Lower leg skin (tissue), 4 donors: ENCODE measurements at places on chromosomes 5 and 9. TPM values are rescaled to one million over a fixed set of nuclear protein-coding genes. Genes with fewer than 3 reads are reported as not detected.
A peak's percentile ranks its signal among the peaks of the same experiment; 100 is the strongest.

DNA sequence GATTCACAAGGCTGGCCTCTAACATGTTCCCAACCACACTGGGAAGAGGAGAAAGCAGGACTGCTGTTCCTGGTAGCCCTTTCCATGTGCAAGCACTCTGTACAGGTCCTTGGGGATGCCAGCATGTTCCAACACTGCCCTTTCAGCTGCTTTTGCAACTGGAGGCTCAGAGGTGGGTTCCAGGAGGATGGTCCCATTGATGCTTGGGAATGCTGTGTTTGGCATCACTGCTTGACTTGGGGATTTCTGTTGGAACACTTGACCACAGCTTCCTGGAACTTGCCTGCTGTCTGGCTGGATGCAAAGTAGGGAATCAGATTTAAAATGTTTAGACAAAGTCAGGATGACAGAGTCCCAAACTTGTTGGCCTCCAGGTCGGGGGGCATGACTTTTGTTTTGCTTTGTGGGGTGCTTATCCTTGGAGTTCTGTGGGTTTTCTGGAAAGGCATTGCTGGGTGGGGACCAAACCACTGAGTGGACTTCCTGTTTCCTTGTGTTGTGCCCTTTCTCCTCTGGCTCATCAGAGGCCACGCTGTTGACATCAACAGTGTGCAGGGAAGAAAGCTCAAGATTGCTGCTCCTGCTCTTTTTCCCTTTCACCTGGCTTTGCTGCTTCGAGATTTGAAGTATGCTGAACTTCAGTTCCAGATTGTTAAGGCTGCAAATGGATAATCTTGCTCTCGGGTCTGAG lies 148.5 kb upstream of the RPS23 start:
- no peak for DNase-seq

The PTBP3 gene
- total RNA-seq: 201 TPM

The ZNF366 gene
- total RNA-seq: 0.51 TPM

DNA sequence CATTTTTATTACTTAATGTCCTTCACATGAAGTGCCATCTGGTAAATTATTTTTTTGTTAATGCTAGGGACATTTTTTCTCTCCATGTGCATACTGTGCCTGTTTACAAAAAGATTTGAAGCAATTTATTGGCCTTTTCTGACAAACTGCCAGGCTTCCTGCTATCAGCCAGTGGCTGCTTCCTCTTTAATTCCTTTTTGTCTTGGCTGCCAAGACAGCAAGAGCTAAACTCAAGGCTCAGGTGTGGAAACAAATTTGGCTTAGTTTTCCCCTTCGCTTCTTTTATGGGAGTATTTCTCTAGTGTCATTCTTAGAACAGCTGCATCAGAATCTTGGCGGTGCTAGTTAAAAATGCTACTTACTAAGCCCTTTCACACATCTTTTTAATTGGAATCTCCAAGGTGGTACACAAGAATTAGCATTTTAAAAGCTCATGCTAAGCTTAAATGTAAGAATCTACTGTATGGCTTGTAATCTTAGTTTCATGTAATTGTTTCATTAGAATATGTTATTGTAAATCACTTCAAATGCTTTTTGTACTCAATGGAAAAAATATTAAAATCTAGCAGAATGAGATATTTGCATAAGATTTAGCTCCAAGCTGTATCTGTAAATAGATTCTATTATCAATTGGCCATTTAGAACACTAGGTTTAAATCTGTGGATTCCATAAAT lies 134.2 kb upstream of the RASGRF2 start:
- DNase-seq: no peak

GRCh38 chr5:169350759-169351240 lies 49.9 kb upstream of the SLIT3 start:
- no peak for DNase-seq

GRCh38 chr9:98150164-98150563 lies 31.1 kb upstream of the TRIM14 start:
- no peak for DNase-seq

The LCNL1 gene
- total RNA-seq: not detected

GRCh38 chr5:153094333-153094732 lies 396.1 kb upstream of the GRIA1 start:
- no peak for DNase-seq

The PHF24 gene
- total RNA-seq: 2.1 TPM

The GZMA gene
- total RNA-seq: not detected

The LHX6 gene
- 4.4 TPM for total RNA-seq

The SPATA31D4 gene
- not detected for total RNA-seq

The FOXD4 gene
- total RNA-seq: 0.91 TPM

DNA sequence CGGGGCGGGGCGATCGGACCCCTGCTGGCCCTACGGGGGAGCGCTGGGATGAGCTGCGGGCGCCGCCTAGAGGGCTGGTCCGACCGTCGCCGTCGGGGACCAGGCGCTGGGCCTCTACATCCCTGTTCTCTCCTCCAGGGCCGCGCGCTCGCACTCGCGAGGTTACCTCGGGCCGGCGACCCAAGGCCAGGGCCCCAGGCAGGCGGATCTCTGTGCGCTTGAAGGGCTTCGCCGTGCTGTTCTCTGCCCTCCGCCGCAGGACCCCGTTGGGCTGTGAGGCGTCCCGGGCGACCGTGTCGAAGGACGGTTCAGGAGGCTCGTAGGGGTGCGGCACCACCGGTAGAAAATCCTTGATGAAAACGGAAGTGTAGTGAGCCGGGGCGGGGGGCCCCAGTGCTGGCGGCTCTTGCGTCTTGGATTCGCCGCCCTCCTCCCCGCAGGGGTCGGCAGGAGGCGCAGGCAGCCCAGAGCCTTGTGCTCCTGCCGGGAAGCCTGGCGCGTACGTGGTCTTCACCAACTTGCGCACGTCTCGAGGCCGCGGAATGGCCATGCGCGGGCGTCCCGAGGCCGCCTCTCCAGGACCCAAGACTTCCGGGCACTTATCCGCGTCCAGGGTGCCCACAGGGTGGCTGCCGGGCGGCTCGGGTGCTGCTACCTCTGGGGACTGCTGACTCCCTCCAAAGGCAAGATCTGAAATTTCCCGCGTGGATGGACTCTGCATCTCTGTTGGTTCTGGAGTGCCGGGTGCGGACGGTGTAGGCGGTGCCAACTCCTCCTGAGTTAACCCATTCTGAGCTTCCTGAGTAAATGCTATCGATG lies 2.0 kb downstream of the PROB1 start:
- no peak for DNase-seq

GRCh38 chr5:81044868-81045267 lies 84.7 kb downstream of the RASGRF2 start:
- DNase-seq: no peak

The PRRX2 gene
- total RNA-seq: 16.3 TPM

The B4GALT7 gene
- total RNA-seq: 16.8 TPM

The SYNPO gene
- 3.9 TPM for total RNA-seq

GRCh38 chr9:94108584-94108983 lies 24.3 kb downstream of the PTPDC1 start:
- no peak for DNase-seq

- DNase-seq: no peak
These were observed 29.9 kb downstream of the SHLD3 start for GRCh38 chr5:65654713-65655112.

- DNase-seq: no peak
These were observed 51.4 kb upstream of the NRARP start for GRCh38 chr9:137353223-137354152.

DNA sequence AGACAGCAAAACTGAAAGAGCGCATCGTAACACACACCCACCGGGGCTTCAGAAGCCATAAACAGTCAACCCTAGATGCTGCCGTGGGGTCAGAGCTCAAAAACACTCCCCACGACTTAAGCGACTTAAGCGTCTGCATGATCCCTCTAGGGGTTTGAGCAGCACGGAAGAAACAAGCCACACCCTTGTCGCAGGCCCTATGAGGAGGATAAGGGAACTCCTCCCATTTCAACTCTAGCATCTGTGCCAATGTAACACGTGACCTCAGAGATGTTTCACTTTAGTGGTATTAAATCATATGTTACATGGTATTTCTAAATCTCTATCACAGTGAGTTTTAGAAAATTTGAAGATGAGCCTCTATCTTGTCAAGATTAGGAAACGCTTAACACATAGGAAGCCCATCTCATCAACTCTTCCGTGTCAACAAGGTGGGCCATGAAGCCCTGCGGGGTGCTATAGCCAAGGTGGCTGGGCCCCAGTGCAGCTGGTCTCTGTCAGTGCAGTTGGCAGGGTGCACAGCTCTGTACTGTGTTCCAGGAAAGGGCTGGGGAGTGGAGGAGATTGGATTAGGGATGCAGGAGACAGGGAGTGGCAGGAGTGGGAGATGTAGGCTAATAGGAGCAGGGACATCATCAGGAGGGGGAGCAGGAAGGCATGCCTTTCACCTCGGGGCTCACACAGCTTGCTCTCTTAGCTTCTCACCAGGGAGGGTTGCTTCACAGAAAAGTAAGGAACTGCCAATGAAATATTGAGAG lies 33.1 kb downstream of the ZCCHC9 start:
- no peak for DNase-seq

- no peak for DNase-seq
These were observed 36.6 kb upstream of the VCAN start for GRCh38 chr5:83434946-83435345.

- no peak for DNase-seq
These were observed 67.4 kb upstream of the CCDC112 start for GRCh38 chr5:115363879-115364278.

The PAEP gene
- total RNA-seq: 0.89 TPM

The PCYOX1L gene
- total RNA-seq: 2.7 TPM

GRCh38 chr5:74643111-74643562 lies 2.6 kb upstream of the ENC1 start:
- no peak for DNase-seq

DNA sequence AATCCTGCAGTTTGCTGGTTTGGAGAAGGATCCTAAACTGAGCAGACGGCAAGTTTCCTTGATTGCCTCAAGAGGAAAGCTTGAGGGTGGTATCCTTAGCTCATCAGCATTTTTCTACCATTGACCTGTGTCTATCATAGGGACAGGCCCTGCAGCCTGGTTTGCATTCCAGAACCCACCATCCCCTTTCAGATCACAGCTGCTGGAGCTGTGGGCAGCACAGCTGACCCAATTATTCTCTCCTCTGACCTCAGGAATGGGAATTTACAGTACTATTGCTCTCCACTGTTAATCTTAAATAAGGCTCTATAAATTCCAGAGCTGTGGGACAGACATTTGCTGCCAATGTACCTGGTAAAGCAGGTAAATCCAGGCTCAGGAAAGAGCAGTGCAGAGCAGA lies 163.0 kb downstream of the SPOCK1 start:
- no peak for DNase-seq

- DNase-seq: no peak
These were observed 14.2 kb downstream of the KIAA1958 start for GRCh38 chr9:112500842-112501241.

The RAB24 gene
- total RNA-seq: 98.5 TPM

The PCDHGC3 gene
- 80.8 TPM for total RNA-seq

GRCh38 chr9:108130905-108131304 lies 641.3 kb upstream of the KLF4 start:
- DNase-seq: no peak

The FCN2 gene
- not detected for total RNA-seq

GRCh38 chr9:85516976-85517637 lies 224.6 kb downstream of the AGTPBP1 start:
- DNase-seq: peak; percentile 63

The ITGA1 gene
- 2.4 TPM for total RNA-seq

- DNase-seq: no peak
These were observed 31.5 kb upstream of the ZCCHC9 start for GRCh38 chr5:81269751-81270393.

GRCh38 chr5:7653046-7653445 lies 197.9 kb downstream of the CFAP90 start:
- DNase-seq: no peak

DNA sequence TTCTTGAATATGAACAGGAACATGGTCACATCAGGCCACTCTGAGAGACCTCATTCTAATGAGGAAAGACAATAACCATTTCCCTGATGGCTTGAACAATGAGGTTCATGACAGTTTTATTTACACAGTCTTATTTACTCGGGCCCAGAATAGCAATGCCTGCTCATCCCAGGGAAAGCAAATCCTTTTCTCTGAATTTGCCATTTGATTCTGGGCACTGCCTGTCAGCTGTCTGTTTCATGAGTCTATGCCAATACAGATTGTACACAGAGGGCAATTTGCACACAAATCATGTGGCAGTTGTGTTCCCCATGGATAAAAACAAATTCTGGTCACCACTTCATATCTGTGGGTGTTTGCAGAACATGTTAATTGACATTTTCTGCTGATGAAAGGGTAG lies 492.5 kb downstream of the ACTL7B start:
- no peak for DNase-seq

DNA sequence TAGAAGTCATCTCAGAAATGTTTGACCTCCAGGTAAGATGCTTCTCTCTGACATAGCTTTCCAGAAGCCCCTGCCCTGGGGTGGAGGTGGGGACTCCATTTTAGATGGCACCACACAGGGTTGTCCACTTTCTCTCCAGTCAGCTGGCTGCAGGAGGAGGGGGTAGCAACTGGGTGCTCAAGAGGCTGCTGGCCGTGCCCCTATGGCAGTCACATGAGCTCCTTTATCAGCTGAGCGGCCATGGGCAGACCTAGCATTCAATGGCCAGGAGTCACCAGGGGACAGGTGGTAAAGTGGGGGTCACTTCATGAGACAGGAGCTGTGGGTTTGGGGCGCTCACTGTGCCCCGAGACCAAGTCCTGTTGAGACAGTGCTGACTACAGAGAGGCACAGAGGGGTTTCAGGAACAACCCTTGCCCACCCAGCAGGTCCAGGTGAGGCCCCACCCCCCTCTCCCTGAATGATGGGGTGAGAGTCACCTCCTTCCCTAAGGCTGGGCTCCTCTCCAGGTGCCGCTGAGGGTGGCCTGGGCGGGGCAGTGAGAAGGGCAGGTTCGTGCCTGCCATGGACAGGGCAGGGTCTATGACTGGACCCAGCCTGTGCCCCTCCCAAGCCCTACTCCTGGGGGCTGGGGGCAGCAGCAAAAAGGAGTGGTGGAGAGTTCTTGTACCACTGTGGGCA lies 642 bp downstream of the CSF2 start:
- no peak for DNase-seq

DNA sequence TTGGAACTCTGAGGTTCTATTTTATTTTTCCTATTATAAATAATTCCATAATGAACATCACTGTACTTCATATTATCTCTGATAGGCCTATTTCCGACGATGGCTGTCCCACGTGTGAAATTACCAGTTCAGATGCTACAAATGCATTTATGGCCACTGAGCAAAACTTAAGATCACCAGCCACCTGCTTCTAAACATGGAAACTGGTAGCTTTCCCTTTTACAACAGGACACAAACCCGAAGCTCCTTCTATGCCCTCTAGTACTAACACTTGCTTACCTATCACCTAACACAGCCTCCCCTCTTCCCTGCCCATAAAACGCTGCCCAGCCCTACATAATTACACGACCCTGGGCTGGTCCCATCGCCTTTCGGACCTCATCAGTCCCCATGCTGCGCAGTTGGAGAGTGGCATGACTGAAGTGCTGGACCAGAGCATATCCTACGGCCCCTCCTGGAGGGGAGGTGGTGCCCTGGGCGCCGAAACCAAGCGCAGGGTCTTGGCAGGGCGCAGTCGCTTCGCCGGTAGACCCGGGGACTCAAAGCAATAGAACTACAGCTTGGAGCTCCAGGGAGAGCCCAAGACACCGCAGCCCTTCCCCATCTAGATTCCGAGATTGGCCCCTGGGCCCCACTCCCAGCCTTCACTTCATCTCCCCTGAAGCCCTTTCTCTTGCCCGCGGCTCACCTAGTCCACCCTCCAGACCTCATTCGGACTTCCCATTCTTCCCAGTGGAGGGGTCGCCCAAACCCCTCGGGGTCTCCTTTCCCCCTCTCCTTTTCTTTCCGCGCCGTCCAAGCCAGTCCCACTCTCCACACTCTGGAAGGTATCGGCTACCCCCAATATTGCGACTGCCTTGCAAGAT lies 1.0 kb upstream of the SAP30L start:
- peak; percentile 87 for DNase-seq

The LECT2 gene
- not detected for total RNA-seq

GRCh38 chr5:56564541-56565282 lies 250.6 kb upstream of the MAP3K1 start:
- no peak for DNase-seq

The PCDHGA5 gene
- total RNA-seq: 0.51 TPM
